ENCODE measurements at places on chromosomes 11 and 22.
A peak's percentile ranks its signal among the peaks of the same experiment; 100 is the strongest.

DNA sequence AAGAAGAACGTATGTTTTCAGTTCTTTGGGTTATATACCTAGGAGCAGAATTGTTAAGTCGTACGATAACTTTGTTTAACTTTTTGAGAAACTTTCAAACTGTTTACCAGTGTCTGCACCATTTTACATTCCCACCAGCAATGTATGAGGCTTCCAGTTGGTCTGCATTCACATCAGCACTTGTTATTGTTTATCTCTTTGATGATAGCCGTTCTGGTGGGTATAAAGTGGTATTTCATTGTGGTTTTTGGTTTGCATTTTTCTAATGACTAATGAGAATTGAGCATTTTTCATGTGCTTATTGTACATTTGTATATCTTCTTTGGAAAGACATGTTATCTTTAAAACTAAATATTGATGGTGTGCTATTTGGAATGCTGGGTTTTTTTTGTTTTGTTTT, 59.8 kb downstream of the KDM2A start:
- no peak for DNase-seq

- DNase-seq = no peak
Observed at GRCh38 chr11:12792590-12792989, 118.4 kb downstream of the TEAD1 start.

DNA sequence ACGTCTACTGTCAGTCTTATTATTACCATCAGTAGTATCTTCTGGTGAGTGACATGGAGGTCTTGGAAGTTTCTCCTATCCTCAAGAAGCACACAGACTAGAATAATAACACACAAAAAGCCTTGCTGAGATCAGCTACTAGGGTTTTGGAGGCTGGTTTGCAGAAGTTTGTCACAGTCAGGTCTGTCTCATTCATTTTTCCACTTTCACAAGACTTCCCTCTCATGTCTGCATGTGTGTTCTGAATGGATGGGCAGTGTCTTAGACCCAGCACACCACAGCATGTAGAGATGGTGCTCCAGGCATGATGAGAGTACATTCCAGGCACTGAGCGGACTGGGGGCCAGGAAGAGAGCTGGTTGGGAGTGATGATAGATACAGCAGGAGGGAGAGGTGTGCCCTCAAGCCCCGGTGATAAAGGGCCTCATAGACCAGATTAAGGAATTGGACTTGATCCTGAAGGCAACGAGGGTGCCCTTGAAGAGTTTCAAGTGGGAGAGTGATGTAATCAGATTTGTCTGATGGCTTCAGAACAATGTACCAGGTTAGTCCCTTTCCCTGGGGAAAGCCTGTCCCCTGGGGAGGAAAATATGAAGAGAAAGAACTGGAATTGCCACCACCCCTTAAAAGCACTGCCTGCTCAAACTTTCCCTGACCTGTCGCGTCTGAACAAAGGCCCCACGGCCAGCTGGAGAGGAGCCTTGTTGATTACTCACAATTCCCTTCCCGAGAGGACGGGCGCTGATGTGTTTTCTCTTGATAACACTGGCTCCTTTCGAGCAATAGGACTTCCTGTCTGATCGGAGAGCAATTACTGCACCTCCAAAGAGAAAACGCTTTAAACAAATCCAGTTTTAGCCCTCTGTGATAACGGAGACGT, 45.1 kb upstream of the LMO2 start:
- DNase-seq = no peak

- no peak for DNase-seq
Observed at GRCh38 chr22:50621356-50621880, 6.5 kb downstream of the ARSA start.

DNA sequence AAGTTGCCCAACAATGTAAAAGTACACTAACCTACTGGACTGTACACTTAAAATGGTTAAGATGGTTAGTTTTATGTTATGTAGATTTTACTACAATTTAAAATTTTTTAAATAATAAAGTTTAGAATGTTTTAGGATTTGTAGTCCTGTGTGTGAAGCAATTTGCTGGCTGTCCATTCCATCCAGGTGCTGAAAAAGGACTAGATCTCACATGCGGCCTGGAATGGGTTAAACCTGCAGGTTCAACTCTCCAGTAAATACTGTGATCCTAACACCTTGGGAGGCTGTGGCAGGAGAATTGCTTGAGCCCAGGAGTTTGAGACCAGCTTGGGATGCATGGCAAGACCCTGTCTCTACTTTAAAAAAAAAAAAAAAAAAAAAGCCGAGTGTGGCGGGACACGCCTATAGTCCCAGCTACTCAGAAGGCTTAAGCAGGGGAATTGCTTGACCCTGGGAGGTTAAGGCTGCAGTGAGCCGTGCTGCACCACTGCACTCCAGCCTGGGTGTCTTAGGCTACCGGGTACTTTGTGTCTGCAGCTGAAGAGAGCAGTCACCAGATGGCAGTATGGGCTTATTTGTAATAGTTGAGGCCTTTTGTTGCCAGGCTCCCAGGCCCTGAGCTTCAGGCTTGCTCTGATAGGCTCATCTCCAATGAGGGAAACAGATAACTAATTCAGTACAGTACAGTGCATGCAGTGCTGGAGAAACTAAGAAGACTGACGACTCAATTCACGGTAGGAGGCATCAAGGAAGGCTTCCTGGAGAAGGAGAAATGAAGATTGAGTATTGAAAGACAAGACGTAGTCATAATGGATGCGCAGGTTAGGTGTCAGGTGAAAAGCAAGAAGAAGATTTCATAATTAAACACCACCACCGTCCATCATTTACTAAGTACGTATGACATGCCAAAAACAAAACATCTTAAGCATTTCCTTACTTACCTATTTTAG, 64.7 kb upstream of the ASPHD2 start:
- DNase-seq = no peak

GRCh38 chr22:32476281-32477195, 1.9 kb downstream of the FBXO7 start:
- DNase-seq = no peak

- DNase-seq = no peak
Observed at GRCh38 chr11:73330569-73331093, 22.6 kb downstream of the ARHGEF17 start.

GRCh38 chr11:15699978-15700377, 585.3 kb downstream of the INSC start:
- no peak for DNase-seq

DNA sequence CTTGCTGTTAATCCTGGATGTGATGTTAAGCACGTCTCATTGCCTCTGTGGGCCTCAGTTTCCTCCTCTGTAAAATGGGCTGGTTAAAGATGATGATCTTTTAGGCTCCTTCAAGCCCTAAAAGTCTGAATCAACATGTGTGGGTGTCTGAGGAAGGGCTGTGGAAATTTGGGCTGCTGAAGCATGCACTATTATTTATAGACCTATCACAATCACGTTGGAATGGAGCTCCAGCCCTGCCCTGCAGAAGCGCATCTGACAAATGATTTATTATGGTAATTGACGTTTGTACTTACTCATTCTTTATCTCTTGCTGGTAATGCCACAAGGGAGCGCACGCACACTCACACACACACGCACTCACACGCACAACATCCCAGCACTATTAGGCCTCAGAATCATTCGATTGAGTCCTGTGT, 20.4 kb downstream of the P2RX3 start:
- no peak for DNase-seq

GRCh38 chr11:121435551-121436511, 16.3 kb upstream of the SORL1 start:
- DNase-seq = no peak

- DNase-seq = no peak
Observed at GRCh38 chr11:47160753-47161133, 15.9 kb downstream of the ARFGAP2 start.

- no peak for DNase-seq
Observed at GRCh38 chr11:11468954-11469353, 115.9 kb upstream of the CSNK2A3 start.

GRCh38 chr22:19716041-19716828, 1.9 kb downstream of the SEPTIN5 start:
- DNase-seq = no peak

DNA sequence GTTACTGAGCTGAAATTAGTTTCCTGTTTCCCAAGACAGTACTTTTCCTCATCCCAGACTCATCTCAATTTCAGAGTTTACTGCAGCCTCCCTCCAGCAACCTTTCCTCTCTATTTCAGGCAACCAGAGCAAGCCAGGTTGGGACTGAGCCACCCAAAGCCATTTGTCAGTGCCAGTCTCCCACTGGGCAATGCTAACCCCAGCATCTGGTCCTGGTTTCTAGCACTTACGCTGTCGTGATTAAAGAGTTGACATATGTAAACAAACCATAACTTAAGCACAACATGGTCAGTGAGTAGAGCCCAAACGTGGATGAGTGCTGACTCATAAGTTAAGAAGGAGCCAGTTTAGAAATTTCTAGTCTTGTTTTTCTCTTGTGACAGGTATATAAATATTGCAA, 119.6 kb upstream of the BLID start:
- no peak for DNase-seq

DNA sequence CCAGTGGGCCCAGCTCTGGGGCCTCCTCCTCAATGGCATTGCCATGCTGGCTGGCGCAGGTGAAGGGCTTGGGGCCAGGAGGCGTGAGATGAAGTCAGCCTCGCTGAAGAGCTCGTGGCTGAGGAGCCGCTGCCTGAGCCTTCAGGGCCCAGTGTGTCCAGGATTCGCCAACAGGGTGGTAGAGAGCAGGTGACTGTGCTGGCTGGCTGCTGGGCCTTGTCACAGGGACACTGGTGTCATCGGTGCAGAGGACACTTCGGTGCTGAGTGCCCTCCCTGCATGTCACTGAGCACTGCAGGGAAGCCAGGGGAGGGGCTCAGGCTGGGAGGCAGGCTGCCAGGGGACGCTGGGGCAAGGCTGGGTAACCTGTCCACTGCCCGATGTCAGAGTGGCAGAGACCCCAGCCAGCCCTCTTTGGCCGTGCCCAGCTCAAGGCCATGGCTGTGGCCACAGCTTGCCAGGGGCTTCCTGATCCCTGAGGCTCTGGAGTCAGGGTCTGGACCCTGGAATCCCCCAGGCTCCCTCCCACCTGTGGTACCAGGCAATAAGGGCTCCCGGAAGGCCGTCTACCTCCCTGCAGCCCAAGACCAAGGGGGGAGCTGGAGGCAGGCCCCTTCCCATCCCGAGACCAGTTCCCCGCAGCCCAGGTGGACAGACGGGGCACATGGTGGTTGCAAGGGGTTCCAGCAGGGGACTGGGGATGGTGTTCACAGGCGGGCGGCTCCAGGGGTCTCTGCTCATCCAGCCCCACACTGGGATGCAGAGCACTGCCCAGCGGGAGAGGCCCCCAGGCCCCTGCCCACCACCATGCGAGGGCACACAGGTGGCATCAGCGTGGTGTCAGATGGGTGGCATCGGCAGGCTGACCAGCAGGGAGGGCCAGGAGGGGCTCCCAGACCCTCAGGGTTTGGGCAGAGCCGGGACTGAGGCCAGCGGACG, 63.9 kb downstream of the ARFGAP3 start:
- no peak for DNase-seq

- no peak for DNase-seq
Observed at GRCh38 chr11:57818812-57819211, 57.2 kb downstream of the CTNND1 start.

- DNase-seq = no peak
Observed at GRCh38 chr11:129377739-129378138, 2.1 kb downstream of the BARX2 start.

- no peak for DNase-seq
Observed at GRCh38 chr22:17164392-17165024, 5.4 kb upstream of the HDHD5 start.

DNA sequence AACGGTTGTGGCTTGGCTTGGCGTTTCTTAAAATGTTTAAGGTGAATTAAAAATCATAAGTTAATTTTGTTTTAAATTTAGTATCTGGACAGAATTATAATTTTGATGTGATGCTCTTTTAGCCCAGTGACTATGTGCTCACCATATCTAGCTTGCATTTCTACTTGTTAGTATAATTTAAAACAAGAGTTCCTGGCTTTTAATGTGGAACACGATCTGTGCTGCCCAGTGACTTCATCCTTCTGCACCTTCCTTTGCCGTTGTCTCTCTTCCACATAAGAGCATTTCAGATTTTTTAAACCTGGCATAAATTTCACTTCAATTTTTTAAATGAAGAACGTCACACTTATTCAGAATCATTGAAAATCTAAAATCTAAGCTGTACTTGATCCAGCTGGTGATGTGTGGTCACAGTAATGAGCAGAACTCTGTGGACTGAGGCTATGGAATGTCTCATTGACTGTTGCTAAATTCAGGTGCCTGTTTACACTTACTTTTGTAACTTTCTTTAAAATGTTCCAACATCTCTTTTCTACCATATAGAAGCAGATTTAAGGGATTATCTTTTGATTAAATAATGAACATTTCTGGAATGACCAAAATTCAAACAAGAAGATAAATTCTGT, 75.4 kb upstream of the ADSL start:
- DNase-seq = no peak

- no peak for DNase-seq
Observed at GRCh38 chr11:79160791-79161403, 279.9 kb downstream of the TENM4 start.

DNA sequence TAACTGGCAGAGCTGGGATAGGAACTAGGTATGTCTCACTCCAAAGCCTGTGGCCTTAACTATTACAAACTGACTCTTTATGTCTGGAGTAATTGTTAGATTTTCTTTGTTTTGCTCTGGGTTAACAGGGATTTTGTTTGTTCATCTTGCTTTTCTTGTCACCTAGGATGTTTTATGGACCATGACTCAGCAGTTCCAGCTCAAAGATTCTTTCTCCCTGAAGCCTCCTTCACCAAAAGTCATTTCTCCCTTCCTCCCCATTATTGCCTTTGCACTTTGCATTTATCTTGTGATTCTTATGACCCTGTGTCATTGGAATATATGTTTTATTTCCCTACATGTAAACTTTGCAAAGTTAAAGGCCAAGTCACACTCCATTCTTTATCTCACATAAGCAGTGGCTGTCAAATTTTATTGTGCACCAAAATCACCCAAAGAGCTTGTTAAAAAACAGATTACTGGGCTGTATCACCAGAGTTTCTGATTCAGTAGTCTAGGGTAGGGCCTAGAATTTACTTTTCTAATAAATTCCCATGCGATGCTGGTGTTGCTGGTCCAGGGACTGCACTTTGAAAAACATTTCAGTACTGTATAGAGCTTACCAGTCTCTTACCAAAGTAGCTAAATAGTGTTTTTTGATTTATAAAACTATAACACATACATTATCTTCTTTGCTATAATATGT, 327.7 kb downstream of the DLG2 start:
- no peak for DNase-seq

DNA sequence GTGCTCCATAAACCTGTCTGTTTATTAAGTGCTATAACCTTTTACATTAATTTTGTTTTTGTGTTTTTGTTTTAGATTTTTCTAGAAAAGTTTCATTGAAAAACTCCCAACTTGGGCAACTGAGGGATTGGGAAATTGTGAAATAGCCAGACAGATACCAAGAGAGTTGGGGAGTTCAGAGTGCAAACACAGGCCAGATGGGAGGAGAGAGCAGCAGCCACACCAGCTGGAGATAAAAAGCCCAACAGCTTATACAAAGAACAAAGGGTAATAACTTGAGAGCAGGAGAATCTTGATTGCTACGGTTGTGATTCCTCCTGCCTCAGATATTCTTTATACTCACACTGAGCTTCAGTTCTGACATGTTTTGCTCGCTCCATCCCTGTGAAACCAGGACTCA, 1642.2 kb downstream of the LRRC4C start:
- peak; percentile 17 for DNase-seq

- DNase-seq = no peak
Observed at GRCh38 chr11:7332451-7332850, 80.7 kb downstream of the SYT9 start.

GRCh38 chr11:45859661-45860140, 12.4 kb downstream of the CRY2 start:
- DNase-seq = no peak
